T-helper 1 cell (primary cell): ENCODE measurements at places on chromosomes 12 and 14.

DNA sequence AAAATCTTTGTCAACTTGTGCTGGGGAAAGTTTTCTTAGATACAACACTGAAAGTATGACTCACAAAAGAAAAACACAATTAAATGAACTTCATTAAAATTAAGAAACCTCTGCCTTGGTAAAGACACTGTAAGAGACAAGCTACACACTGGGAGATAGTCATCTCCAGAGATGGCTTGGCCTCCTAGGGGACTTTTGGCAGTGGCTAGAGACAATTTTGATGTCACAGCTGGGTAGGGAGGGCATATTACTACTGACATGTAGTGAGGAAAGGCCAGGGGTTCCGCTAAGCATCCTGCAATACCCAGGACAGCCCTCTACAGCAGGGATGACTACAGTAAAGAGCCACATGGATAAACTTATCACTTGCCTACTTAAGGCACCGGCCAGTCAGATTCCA is 8.7 kb upstream of the RNASE4 start:
- DNase-seq: no peak

GRCh38 chr14:95023886-95024285 is 133.4 kb downstream of the DICER1 start:
- no peak for DNase-seq

DNA sequence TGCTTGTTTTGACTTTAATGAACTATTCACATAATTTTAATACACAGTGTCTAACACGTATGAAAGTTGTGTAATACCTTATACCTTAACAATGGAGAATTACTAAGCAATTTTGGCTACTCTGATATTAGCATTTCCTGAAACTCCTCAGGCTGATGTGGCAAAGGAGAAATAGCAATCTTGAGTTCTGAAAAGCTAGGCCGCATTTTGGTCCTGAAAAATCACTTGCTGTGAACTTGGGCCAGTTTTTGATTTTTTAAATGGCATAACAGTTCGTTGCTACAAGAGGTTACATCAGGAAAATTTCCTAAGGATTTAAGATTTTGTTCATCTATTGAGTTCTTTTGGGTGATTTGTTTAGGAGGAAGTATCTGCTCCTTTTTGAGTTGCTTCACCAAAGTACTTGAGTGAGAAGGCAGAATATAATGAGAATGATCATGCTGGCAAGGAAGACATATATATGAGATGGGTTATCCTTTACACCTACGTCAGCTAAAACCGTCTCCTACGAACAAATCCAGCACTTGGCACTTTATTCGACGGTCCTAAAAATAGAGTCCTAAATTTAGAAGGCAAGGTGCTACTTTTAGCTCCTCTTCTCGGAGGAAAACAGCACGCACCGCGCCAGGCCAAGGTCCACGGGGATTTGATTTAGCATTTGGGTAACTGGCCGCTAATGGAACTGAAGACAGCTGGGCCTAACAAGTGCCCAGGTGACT is 32.2 kb downstream of the MIA2 start:
- no peak for DNase-seq

DNA sequence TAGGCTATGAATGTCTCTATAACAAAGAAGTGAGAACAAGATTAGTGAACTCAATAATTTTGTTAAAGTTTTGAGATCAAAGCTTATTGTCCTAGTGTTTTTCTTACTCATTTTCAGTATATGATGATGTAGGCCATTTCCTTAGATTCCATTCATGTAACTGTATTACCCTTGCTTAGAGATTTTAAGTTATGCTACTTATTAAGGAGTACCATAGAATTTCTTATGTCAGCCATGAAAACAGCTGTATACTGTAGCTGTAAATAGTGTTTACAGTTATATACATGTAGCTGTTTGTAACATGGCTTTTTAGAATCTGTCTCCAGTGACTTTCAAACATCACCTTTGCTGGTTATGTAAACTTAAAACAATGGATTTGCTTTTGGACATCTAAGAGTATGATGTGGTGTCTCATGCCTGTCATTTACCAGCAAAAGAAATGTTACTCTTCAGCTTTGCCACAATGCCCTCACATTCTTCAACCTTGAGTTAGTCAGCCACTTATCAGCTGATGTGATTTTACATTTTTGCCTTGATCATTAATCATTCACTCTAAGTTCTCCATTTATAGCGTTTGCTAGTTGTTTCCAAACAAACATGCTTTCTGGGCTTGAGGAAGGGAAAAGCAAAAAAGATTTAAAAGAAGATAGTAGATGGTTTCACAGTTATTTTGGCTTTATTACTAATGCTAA is 55.5 kb downstream of the SLC16A7 start:
- no peak for DNase-seq

DNA sequence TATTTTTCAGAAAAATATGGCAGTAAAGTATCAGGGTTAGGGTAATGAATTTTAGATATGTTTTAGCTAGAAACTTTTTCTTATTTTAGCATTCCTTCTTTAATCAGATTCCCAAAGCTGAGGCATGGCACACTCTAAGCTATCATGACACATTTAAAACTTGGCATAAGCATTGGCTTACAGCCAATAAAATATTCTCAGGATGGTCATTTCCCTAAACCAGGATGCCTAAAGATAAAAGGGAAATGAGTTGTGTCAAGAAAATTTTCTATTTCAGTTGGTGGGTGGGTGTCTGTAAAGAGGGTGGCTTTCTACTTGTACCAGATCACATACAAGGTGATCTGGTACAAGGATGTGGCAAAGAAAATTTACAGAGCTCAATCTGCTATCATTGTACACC is 47.8 kb downstream of the PEBP1 start:
- DNase-seq: no peak

DNA sequence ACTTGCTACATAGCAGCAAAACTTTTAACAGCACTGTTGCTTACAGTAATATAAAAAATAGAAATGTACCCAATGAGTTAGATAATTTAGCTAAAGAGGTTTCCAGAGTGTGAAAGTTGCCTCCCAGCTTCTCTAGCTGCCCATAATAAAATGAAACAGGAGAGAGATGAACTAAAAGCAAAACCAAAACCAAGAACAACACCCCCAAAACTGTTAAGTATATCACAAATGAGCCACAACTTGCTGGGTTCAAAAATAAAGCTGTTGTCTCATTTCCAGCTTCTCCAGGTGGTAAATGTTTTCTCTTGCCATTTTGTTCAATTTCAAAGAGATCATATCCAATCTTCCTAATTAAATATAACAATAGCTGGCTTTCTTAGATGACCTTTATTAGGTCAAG is 614.0 kb downstream of the ETNK1 start:
- DNase-seq: no peak

- DNase-seq: no peak
Observed at GRCh38 chr14:81312289-81312876, 87.7 kb downstream of the STON2 start.

GRCh38 chr14:58747181-58747580 is 109.4 kb downstream of the DACT1 start:
- no peak for DNase-seq

GRCh38 chr12:24134092-24134491 is 184.6 kb upstream of the SOX5 start:
- no peak for DNase-seq

DNA sequence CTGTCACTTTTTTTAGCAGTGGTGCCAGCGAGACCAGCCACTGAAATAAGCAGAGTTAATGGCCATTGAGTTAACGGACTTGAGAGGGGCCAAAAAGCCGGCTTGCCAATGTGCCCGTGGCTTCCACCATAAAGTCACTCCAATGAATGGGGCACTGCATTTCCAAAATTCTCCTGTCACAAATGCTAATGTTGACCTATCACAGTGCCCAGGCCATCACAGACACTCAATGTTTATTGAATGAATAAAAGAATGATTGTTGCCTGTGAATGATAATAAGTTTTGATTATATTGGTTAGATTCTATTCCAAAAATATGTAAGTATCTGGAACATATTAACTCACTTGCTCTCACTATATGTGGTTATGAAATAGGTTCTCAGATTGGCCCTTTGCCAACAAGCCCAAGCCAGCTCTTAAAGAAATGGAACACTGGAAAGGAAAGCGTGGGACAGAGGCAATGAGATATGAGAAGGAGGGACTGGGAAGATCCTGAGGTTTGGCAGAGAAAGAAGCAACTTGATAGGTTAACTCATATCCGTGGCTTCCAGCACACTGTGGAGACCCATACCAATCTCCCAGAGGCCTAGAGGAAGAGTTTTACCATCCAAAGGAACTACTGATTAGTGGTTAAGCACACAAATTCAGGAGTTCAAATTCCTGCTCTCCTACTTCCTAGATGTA is 108.7 kb downstream of the BTG1 start:
- no peak for DNase-seq

DNA sequence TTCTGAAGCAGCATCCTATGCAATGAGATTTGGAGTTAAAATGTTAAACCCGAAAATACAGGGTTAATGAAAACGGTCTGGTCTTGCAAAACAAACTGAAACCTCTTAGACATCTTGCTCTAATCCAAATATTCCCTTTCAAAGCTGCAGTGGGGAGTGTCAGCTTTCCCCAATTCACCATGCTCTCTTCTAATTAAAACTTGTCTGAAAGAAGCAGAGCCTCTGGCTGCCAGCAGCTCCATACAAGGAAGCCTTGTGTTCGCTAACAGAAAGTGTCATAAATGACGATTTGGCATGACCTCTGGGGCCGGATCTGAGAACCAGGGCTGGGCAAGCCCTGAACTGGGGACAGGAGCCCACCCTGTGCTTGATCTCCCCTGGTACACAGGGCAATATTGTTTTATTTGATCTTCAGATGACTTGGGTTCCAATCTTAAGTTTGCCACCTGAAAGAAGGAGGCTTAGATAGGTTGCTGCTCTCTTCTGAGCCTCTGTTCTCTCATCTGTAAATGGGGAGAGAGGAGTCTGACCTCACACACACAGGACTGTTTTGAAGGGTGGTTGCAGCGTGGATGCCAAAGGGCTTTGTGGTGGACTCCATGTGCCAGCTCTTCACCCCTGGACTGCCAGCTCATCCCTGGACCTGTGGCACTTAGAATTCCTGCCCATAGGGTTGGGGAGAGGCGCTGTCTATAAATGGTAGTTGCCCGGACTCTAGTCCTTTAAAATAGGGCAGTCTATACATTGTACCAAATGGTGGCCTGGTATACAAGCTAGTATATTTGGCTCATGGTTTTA is 7.8 kb downstream of the KMT5A start:
- no peak for DNase-seq

GRCh38 chr12:108641446-108642268 is 8.0 kb upstream of the SELPLG start:
- no peak for DNase-seq

- DNase-seq: no peak
Observed at GRCh38 chr12:123888989-123889388, 83.6 kb downstream of the CCDC92 start.

GRCh38 chr12:26092346-26093105 is 32.3 kb downstream of the BHLHE41 start:
- DNase-seq: no peak

GRCh38 chr12:59097876-59098275 is 177.6 kb upstream of the LRIG3 start:
- DNase-seq: no peak

DNA sequence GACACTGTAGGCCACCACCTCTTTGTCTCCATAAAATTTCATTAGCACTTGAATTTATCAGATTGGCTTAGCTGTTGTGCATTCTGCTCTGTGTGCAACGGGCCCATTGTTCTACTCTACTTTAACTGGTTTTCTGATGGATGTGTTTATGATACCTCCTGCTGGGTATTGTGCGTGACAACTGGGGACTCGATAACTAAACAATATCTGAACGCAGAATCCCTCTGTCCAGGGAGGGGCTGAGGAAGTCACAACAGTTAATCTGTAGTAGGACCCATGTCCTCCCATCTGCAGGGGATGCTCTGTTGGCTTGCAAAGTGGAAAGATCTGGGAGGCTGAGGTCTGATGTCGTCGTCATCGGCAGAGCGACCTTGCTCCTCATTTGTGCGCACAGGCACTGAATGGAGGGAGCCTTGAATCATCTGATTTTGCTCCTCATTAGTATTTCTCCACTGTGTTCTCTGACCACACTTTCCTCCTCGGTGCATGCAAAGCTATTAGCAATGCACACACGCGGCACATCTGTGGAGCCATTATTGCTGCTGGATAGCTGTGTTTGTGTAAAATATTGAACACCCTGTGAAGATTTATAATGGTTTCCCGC is 422.5 kb downstream of the NRXN3 start:
- no peak for DNase-seq

GRCh38 chr12:129404556-129404955 is 499.3 kb downstream of the TMEM132D start:
- no peak for DNase-seq

DNA sequence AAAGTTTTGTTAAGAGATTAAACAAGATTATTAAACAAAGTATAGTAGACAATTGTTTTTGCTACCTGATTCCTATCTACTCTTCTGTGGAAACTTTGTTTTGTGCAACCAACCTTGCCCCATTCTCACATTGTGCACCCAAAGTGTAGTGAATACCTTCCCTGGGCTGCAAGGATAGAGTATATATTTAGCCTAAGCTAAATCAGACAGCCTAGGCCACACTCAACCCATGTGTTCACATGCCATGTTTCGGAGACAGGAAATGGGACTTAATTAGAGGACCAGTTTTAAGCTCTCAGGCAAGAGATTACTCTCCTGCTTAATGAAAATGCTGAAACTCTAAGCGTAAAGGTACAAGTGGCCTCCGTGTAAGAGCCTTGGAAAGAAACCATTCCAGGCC is 734.9 kb upstream of the USP15 start:
- DNase-seq: no peak

DNA sequence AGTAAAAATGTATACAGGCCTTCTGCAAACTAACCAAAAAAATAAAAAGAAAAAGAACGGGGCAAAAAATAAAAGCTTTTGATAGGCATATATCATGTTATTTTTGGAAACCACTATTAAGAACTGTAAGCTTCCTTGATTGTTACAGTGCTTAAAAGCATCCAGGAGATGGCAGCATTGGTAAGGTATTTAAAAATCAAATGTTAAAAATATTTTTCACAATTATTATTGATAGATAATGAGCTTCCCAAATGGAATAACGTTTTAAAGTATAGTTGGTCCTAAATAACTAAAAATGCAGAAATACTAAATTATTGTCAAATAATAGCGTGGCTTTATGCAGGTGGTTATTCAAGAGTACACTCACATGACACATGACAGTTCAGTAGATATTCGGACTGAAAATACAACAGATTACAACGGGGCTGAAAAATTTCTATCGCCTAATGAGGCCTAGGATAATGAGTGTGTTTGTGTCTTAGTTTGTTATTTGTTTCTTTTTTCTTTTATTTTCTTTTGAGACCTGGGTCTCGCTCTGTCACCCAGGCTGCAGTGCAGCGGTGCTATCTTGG is 127.2 kb upstream of the ATF7IP start:
- DNase-seq: no peak
